ENCODE measurements at places on chromosomes 3 and 15.

DNA sequence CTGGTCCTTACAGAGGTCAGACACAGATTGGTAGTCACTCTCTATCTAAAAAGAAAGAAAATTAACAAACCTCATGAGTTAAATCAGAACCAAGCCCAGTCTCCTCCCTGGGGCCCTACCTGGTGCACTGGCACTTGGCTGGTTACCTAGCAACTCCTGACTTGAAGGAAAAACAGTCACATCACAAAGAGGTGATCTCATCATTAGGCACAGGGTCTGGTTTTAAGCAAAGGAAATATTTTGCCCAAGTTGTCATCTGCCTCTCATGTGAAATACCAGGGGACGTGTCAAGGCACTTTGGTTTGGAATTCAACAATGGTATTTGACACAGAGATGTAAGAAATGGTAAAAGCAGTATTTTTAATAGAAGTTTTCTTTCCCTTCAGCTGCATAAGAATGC lies 47.7 kb upstream of the FMN1 start:
- no peak for DNase-seq

DNA sequence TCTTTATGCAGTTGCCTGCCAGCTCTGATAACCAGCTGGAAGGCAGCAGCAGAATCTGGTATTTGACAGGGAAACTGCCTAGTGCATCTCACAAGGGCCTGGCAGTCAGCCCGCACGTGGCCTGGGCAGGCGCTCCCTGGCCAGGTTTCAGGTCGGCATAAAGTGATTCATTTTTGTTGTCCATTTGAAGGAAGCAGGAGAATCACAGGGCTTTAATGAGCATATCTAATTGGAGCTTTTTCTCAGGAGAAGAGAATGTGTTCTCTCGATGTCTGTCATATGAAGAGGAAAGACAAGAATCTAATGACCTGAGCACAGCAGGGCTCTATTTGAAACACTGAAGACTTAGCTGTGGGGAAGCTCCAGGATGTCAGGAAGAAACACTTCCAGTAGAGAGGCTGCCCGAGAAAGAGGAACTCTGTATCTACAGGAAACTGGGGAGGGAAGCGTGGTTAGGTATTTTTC lies 98.8 kb upstream of the MB21D2 start:
- DNase-seq, result no peak

DNA sequence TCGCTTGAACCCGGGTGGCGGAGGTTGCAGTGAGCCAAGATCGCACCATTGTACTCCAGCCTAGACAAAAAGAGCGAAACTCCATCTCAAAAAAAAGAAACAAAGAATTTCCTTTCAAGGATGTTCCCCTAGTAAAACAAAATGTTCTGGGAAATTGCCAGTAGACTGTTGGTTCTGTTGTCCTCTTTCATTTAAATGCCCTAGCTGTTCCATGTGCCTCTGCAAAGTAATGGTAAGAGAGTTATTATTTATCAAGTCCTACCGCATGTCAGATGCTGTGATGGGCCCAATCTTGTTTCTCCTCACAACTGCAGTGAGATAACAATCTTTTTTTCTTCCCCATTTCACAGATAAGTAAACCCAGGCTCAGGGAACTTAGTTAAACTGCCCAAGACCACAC lies 254.3 kb upstream of the TPM1 start:
- no peak for DNase-seq

DNA sequence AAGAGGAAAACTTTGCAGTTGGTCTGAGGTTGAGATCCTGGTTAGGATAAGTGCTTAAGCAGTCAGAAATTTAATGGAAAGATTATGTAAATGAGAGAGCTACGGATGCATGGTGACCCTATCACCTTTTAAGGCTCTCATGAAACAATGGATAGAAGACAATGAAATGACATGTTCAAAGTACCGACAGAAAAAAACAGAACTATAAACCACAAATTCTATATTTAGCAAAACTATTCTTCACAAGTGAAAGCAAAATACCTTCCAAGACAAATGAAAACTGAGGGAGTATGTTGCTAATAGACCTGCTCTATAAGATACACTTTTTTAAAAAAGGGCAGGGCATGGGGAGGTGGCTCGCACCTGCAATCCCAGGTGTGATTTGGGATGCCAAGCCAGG lies 32.2 kb downstream of the DNAAF4 start:
- DNase-seq, result no peak

- DNase-seq, result no peak
These were observed 11.0 kb upstream of the C3orf49 start for GRCh38 chr3:63807961-63808565.

DNA sequence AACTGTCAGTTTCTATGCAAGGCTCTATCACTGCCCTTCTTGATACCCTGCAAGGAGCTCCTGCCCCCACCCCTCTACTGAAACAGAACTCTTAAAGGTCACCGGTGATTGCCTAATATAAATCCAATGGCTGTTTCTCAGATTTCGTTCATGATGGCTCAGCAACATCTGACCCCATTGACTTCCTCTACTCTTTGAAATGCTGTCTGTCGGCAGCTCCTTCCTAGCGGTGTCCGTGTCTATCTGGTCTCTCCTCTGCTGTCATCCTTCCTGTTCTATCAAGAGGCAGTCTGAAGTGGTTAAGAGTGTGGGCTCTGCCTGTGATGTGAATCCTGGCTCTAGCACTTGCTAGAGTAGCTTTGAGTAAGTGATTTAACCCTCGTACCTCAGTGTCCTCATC lies 5.5 kb downstream of the TMEM266 start:
- DNase-seq, result no peak
